T47D (cell line): ENCODE measurements at places on chromosomes 5 and 9.

GRCh38 chr9:113634596-113635515 lies 171.3 kb downstream of the RGS3 start:
- no peak for DNase-seq

DNA sequence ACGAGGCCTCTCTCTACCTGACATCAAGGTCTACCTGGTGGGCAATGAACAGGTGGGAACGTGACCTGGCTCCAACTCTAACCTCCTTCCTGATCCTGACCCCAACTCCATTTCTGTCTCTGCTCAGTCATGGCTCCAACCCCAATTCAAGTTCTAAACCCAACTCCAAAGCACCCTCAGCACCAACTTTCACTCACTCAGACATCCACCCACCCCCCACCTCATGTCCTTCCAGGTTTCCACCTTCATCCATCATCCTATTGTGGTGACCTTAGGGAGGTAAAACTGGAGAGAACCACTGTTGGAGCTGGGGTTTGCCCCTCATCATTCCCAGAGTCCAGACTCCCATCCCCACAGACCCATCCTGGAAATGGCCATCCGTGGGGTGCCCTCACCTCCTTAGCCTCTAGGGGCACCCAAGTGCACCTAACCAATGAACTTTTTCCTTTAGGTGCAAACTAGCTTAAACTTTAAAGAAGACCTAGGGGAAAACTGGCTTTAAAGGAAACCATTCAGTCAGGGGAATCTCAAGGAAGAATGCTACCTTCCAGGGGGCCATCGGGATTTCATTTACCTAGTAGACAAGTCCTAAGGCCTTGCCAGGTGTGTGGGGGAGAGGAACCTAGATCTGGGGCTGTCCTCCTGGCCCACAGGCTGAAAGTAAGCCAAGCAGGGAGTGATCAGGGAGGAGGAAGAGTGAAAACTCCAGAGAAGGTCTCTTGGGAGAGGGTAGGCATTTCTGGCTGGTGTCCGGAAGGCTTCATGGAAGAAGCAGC lies 11.3 kb downstream of the RGS14 start:
- peak; percentile 71 for DNase-seq

DNA sequence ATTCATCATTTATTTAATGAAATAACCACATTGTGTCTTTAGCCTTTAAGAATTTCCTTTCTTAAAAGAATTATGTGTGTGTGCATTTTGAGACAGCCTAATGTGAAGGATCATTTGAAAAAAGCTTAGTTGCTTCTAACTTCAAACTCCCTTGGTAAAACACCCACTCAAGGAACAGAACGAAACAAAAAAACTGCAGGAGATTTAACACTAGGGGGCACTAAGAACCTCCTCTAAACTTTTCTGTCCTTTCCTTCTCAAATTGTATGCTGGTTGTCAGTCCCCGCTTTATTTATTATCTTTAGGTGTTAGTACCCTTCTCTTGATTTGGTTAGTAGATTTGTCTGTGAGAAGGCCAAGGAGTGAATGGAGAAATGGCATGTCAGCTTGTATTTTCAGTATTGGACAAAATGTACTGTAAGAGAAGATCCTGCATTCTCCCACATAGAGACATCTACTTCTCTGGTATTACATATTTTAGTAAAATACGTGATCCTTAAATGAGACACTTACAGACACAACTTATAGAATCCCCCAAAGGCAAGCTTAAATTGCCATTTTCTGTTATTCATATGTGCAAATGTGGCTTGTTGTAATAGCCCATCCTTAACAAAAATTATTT lies 229.7 kb downstream of the MRPS30 start:
- DNase-seq = peak; percentile 10

GRCh38 chr9:14723301-14723700 lies 768 bp upstream of the CER1 start:
- no peak for DNase-seq

DNA sequence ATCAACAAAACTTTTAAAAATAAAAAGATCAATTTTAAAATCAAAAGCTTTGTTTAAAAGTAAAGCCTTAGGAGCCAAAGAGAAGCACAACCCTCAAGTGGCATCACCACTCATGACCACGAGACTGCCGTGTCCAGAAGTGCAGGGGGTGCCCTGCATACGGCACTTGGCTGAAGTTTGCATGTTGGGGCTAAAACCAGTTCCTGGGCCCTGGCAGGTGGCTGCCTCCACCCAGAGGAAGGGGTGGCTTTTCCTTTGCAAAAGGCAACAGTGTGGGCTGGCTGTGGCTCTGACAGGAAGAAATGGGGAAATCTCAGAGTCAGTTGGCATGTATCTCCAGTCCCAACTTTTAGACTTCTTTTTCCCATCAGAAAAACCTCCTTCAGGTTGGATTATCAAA lies 15.3 kb downstream of the TRMO start:
- no peak for DNase-seq

- peak; percentile 34 for DNase-seq
Measured at GRCh38 chr9:115117999-115118878, at the start of gene TNC. Gene TNC, minus strand, starts transcription at chr9:115118157. Its CDS starts 27,139 bp downstream, at chr9:115091018.

- DNase-seq = no peak
Measured at GRCh38 chr5:14675865-14676300, 11.4 kb downstream of the OTULIN start.

DNA sequence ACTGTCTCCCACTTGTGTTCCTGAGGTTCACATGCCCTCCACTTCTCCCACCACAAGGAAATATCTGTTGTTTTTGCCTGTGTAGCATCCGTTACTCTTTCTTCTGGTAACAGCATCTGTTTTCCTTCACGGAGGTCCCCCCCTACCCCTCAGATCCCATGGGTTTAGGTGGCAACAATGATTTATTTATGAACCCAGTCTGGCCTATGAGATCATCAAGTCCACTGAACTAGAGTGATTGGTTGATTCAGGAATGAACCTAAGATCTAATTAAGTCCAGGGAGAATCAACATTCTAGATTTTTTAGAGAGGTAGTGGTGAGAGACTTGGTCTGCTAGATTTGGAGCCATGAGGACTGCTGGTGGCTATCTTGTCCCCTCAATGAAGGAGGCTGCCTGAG lies 166.8 kb downstream of the NR3C1 start:
- no peak for DNase-seq

GRCh38 chr5:135065306-135066265 lies 31.6 kb upstream of the PITX1 start:
- DNase-seq = no peak

- no peak for DNase-seq
Measured at GRCh38 chr5:143826951-143827444, 15.0 kb downstream of the HMHB1 start.

DNA sequence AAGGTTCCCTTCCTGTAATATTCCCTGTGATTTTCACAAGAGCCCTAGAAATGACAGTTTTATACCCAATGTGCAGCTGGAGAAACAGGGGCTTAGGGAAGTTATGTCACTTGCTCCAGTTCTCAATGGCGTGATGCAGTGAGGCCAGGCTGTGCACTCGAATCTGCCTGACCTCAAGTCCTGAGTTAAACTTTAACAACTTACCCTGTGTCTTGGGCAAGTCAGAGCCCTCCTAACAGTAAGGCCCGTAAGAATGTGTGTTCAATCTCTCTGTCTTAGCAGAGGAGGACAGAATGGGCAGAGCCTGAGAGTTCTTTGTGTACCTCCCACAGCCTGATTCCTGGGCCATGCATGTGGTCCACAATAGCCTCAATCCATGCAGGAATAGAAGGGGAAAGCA lies 181.1 kb downstream of the TRIM32 start:
- no peak for DNase-seq

GRCh38 chr5:31268256-31268655 lies 74.8 kb downstream of the CDH6 start:
- DNase-seq = no peak

GRCh38 chr5:57843059-57843367 lies 360.4 kb upstream of the ACTBL2 start:
- no peak for DNase-seq

DNA sequence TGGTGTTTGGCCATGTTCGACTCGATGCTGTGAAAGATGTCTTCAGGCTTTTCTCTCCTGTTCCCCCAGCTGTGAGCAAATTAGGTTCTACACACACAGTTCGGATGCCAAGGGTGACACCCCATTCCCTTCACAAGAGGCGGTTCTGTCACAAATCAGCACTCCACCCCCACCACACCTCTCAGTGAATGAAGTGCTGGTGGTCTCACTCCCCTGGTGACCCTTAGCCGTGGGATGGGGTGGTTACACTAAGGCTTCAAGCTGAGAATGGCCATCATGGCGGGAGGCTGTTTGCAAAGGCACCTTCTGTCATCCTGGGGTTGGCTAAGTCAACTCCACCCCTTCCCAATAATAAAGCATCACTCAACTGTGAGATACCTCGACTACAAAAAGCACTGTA lies 26.4 kb downstream of the AMBP start:
- DNase-seq = no peak

DNA sequence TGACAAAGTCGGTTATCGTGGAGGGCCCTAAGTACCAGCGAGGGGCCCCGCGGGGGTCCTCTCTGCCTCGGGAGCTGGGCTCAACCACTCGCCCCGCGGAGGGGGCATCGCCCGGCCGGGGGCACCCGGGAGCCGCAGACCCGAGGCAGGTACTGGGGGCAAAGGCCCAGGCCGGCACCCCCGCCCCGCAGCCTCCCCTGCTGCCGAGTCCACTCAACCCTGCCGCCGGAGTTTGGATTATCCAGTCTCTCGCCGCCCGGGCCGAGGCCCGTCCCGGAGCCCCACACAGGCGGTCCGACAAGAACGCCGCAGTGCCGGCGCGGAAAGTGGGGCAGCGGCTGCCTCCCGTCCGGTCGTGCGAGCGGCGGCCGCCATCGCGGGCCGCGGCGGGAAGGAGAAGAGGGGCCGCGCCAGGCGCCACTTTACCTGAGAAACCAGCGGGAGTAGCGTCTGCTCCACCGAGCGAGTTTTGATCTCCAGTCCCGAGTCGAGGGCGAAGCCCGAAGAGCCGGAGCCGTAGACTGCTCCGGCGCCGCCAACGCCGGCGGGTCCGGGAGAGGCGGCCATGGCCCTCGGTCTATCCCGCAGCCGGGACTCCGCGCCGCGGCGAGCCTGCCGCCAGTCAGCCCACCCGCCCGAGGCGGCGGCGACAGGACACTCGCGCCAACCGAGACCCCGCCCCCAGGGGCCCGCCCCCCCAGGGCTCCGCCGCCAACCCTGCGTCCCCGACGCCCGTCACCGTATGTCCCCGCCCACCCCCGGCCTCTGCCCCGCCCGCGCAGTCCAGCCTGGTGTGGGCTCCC lies at the start of gene CTNNAL1:
Gene CTNNAL1, minus strand, starts transcription at position 624 of the 803 bp plus-strand sequence. Its CDS starts 57 bp downstream, at position 567.
- peak; percentile 89 for DNase-seq

GRCh38 chr5:153429761-153430380 lies 60.6 kb upstream of the GRIA1 start:
- no peak for DNase-seq

- DNase-seq = no peak
Measured at GRCh38 chr5:108101821-108102220, 280.1 kb downstream of the FBXL17 start.

GRCh38 chr9:68560071-68560844 lies 19.6 kb upstream of the TMEM252 start:
- DNase-seq = peak; percentile 34

GRCh38 chr9:116767219-116767618 lies 80.1 kb downstream of the TRIM32 start:
- no peak for DNase-seq

- DNase-seq = peak; percentile 36
Measured at GRCh38 chr5:173973616-173973969, 15.4 kb upstream of the C5orf47 start.

GRCh38 chr5:150523472-150524350 lies 15.8 kb downstream of the NDST1 start:
- peak; percentile 78 for DNase-seq

DNA sequence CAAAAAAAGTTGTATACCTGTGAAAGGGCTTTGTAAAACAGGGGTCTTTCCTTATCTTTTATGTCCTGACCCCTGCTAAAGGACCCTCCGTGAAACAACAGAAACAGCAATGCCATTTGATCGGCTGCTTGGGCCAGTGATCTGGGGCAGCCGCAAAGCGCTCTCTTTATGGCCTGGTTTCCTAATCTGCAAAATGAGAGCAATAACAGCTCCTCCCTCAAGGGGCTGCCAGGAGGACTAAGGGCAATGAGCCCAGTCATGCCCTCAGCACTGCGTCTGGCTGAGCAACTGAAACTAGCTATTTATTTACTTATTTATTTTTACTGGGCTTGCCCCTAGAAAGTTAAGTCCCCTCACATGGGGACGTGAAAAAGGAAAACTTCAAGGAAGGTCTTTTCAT lies 18.3 kb downstream of the CMBL start:
- DNase-seq = no peak

- DNase-seq = no peak
Measured at GRCh38 chr5:90424245-90424644, 14.7 kb upstream of the CETN3 start.

GRCh38 chr5:32778403-32778802 lies 67.3 kb downstream of the NPR3 start:
- no peak for DNase-seq

- DNase-seq = no peak
Measured at GRCh38 chr5:14442536-14442935, 139.1 kb upstream of the OTULINL start.

DNA sequence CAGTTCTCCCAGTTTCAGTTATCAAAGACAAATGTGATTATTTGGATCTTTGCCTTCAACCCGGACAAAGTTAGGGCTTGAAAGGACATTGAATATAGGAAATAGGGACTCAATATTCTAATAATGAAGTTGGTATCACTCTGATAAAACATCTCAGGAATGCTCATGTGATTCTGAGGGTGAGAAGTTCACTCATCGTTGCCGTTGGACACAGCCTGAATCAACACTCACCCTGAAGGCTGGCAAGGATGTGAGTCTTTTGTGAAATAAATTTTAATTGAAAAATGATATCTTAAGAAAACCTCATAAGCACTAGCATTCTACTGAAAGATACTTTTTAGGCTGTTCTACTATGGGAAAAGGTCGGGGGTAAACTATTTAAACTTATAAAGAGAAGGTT lies 44.8 kb upstream of the C9orf72 start:
- DNase-seq = no peak

GRCh38 chr5:17267106-17267505 lies 49.7 kb downstream of the BASP1 start:
- DNase-seq = no peak

- DNase-seq = no peak
Measured at GRCh38 chr9:107090218-107090617, 192.9 kb upstream of the RAD23B start.

DNA sequence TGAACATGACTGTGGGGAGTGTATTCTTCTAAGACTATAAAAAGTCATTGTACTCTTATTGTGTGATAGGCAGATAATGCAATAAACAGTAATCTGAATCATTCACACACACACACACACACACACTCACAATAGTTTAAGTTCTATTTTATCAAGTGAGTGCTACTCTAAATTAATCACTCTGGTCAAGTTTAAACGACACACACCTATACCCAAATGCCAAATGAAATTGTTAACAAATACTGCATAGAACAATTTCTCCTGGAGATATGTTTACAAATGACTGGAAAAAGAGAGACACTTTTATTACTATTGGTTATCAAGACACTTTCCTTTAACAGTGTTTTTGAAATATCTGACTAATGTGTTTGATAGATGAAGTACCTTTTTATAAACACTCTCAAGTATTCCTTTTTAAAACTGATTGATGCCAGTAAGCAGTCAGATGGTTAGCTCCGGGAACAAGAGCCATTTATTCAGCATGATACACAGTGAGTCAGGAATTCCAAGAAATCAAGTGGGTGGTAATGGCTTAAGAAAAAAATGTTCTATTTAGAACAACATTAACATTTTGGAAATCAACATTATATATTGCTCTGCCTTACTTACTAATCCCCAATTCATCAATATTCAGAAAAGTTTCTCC lies 521.6 kb upstream of the ST8SIA4 start:
- DNase-seq = no peak

GRCh38 chr5:15823398-15823797 lies 323.4 kb downstream of the FBXL7 start:
- DNase-seq = no peak

- no peak for DNase-seq
Measured at GRCh38 chr5:142192286-142193113, 83.9 kb downstream of the NDFIP1 start.

GRCh38 chr9:131525643-131526565 lies 5.2 kb downstream of the UCK1 start:
- no peak for DNase-seq
